BJ (cell line): ENCODE measurements at places on chromosomes 3 and 15.

DNA sequence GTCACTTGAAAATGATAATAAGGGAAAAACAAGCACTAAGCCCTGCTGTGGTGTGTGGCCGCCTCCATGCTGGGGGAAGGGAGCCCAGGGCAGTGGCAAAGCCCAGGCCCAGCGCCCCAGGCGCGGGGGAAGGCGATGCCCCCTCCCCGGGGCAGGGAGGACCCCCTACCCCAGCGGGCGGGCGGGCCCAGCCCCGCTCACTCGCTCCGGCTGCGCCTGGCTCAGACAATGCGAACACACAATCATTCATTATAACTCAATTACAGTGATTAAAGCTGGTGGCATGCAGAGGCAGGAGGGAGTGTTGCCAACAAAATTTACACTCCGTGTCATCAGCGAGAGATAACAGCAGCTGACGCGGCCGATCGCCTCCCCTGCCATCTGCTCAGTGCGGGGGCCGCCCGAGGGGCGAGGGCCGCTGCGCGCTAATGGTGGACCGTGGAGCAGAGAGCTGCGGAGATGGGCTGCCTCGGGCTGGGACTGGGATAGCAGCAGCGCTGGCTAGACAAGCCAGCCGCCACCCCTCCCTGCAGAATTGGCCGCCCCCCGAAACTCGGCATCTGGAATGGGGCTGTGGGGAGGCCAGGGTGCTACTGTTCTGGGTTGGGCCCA lies 64.1 kb downstream of the TLE3 start:
- DNase-seq = no peak

DNA sequence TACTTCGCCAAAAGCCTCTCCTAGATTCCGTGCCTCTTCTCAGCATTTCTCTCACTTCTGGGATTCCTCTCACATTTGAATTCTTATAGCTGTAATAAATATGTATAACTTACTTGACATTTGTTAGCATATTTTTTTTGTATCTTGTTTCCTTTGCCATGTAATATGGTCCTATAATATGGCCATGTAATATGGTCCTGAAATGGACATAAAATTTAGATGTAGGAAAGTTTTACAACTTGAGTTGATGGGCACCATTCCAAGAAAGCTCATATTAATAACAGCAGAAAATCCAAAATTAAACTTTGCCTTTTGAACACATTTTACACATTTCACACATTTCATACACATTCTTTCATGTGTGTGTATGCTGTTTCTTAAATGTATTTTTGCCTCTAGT lies 480.6 kb downstream of the RBMS3 start:
- DNase-seq = no peak

DNA sequence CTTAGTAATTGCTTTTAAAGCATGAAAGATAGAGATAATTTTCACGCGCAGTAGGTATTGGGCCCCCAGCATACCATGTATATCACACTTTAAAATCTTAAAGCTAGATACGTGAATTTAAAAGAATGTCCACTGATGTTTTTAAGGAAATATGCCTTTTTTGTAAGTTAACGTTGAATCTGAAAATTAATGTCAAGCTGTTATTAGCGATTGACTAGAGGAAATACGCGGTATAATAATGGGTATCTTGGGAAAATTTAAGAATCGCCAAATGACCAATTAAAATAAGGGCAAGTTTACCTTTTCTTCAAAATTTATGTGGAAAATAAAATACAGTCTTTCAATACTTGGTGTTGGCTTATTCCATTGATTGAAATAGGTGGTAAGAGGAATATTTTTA lies 13.3 kb upstream of the CHD2 start:
- no peak for DNase-seq

GRCh38 chr3:188365988-188366698 lies 212.2 kb downstream of the LPP start:
- DNase-seq = no peak

- DNase-seq = no peak
Observed at GRCh38 chr3:173745952-173746682, 348.6 kb downstream of the NLGN1 start.

DNA sequence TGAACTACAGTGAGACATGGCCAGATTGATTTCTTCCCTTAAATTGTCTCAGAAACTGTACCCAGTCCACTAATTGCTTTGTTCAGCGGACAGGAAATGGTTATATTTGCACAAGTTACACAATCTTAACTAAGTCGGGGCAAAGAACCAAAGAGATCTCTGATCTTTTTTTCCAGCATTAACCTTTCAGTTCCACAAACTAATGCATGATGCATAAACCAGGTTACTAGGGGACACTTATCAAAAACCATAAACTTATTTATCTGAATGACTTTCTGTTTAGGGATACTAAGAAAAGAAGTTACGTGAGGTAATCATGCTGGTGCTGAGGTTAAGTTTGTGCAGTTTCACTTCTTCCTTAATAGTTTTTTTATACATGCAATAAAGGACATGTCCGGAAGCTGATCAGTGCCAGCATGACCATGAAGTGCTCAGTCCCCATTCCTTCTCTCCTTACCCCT lies 22.4 kb downstream of the FNDC3B start:
- no peak for DNase-seq

GRCh38 chr15:31300208-31300661 lies 26.4 kb upstream of the KLF13 start:
- DNase-seq = no peak

DNA sequence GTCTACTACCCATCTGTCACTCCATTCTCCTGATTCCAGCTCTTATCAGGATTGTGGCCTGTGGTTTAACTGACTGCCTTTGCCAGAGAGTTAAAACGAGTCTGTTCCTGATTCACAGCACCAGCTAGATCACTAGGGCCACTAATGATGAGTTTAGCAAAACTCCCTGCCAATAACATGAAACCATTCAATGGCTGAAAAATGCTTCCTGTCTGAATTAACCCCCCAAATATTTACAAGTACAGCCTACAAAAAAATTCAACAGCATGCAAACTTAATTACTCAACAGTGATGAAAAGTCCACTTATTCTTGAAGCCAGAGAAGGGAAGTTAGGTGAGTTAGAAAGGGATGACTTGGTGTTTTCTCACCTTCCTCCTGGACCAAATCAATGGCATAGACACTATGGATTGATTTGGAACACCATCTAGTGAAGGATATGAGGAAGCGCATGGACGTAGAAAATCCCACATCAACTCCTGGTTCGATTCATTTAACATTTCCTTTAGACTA lies 141.4 kb downstream of the TGFBR2 start:
- no peak for DNase-seq

DNA sequence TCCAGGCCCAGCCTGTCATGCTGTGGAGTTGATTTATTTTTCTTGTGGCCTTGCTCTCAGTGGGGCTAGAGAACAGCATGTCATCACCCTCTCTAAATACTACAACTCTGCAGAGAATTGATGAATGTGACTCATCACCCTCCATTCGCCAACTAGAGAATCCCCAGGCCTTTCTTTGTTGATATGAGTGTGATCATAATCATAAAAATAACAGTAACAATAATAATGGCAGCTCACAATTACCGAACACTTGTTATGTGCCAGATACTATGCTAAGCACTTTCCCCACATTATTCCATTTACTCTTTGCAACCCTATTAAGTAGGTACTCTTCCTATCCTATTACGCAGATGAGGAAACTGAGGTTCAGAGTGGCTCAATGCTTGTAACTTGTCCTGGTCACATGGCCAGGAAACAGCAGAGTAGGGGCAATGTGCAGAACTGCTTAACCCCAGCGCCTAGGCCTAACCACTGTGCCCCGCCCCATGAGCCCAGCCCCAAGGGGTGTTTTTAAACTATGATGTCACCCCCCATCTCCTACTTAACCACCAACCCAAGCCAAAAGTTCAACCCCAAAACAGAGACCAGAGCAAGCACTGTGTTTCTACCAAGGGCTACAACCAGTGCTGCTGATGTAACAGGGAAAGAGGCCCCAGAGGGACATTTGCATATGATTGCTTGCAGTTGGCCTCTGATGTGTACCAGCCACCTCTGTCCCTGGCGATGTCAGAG lies 104.5 kb downstream of the ADCY5 start:
- DNase-seq = no peak

GRCh38 chr15:96360581-96361308 lies 30.2 kb downstream of the NR2F2 start:
- DNase-seq = no peak

GRCh38 chr3:110470310-110470709 lies 601.3 kb upstream of the NECTIN3 start:
- no peak for DNase-seq

DNA sequence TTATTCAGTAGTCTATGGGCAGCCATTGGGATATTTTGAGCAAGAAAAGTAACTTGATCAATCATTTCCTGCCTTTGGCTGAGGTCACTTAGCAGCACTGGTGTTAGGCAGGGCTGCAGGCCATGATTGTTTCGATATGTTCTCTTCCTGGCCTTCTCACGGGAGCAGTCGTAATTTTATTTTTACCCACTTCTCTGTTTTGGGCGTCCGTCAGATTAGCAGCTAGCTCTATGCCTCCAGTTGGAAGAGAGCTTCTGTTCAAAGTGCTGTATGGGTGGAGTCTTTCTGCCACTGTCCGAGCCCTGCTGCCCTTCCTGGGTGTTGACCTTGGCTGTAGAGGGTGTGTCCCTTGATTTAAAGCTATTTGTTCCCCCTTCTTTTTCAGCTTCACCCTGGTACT lies 123.4 kb upstream of the ROPN1 start:
- DNase-seq = no peak
